NCI-H345 (cell line): ENCODE measurements at places on chromosomes 4 and X.

DNA sequence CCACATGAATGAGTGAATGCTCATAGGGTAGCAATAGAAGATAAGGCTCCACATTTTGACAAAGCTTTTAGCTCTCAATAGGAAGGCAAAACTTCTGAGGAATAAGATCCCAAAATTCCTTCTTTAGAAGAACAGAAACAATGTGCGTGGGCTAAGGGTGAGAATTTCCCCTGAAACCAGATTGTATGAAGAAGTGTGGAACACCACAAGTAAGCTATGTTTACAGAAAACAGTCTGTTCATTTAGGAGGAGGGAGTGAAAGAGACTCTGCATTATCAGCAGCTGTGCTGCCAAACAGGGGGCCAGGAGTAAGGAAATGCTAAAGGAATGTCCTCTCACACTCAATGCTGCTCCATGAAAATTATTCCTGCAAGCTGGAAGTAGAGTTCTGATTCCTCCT, 851.6 kb downstream of the CENPC start:
- no peak for DNase-seq

GRCh38 chr4:110058677-110059076, 139.7 kb downstream of the ELOVL6 start:
- DNase-seq = no peak

GRCh38 chr4:7722766-7723387, 216.8 kb downstream of the AFAP1 start:
- DNase-seq = no peak

DNA sequence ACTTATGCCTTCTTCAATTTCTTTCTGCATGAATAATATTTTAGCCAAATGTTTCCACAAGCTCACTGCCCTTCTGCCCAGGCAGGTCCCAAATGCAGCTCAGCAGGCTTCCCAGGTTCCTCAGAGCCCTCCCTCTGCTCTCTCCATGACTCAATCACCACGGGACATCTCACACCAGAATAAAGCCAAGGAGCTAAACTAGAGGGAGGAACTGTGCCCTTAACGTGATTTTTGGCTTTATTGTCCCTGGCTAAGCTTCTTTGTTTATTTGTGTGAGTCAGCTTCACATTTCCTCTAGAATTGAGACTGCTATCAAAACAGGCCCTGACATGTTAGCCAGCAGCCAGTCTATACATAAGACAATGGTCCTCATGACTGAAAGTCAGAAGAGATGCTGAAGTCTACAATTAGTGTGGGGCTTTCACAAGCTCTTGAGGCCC, 186.4 kb upstream of the GALNT7 start:
- peak; percentile 77 for DNase-seq

GRCh38 chrX:28058901-28059300, 77.7 kb upstream of the DCAF8L1 start:
- peak; percentile 81 for DNase-seq

GRCh38 chr4:77899607-77900006, 37.0 kb downstream of the MRPL1 start:
- no peak for DNase-seq

DNA sequence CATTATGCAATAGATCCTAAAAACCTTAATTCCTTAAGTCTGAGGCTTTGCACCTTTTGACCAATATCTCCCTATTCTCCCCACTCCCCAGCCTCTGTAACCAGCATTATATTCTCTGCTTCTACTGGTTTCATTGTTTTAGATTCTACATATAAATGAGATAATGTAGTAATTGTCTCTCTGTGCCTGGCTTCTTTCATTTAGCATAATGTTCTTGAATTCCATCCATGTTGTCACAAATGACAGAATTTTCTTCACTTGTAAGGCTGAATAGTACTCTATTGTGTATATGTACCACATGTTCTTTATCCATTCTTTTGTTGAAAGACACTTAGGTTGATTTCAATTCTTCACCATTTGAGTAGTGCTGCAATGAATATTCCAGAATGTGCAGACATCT, 66.0 kb downstream of the MAGEC1 start:
- DNase-seq = no peak
